Stimulated activated CD8-positive, alpha-beta memory T cell treated with anti-CD3 and anti-CD28 coated beads, Interleukin-7, amount 100 ng/mL, for 1 hour (primary cell): ENCODE measurements at places on chromosomes 1 and 21.

GRCh38 chr1:95201905-95202304 lies 32.1 kb upstream of the RWDD3 start:
- DNase-seq, result no peak

- DNase-seq, result no peak
Observed at GRCh38 chr1:19737104-19737825, 62.5 kb downstream of the TMCO4 start.

GRCh38 chr1:23529146-23530086 lies 1.6 kb downstream of the E2F2 start:
- DNase-seq, result no peak

DNA sequence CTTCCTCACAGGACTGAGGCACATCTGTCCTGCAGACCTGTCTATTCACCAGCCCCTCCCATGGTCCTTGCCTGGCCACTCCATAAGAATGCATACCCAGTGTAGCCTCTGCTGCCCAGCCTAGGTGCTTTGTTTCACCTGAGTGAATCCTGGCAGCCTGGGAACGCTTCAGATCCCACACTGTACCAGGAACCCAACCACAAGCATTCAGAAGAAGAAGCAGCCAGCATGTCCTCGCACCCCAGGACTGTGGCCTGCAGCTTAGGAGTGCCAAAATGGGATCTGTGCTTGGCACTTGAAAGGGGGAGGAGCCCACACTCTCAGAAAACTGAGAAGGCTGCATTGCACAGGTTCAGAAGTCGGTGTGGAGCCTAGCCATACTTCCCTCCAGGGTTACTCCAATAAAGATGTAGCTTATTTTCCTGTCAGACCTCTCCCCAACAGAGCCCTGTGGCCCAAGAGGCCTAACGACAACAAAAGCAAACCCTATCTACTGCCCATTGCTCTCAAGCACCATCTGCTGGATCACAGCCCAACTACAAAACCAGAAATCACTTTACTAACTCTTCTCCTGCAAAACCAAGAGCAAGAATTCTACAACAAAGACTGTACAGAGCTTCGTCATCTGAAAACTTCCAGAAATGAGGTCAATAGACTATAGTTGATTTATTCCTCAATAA lies 923.1 kb upstream of the NEGR1 start:
- no peak for DNase-seq

DNA sequence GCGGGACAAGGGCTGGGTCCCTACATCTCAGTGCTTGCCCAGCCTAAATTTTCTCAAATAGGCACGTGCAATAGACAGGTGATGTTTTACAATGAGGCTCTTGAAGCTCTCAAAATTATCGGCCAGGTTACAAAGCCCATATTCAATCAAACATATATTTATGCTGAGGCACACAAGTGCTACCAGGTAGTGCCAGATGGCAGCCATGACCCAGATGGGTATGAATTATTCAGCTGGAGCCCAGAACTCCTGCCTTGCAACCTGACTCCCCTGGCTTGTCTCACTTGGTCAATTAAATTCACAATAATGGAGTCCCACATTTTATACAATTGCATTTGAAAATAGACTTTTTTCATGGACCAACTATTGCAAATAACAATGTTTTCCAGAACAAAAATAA lies 12.3 kb upstream of the ADAM30 start:
- DNase-seq, result no peak

DNA sequence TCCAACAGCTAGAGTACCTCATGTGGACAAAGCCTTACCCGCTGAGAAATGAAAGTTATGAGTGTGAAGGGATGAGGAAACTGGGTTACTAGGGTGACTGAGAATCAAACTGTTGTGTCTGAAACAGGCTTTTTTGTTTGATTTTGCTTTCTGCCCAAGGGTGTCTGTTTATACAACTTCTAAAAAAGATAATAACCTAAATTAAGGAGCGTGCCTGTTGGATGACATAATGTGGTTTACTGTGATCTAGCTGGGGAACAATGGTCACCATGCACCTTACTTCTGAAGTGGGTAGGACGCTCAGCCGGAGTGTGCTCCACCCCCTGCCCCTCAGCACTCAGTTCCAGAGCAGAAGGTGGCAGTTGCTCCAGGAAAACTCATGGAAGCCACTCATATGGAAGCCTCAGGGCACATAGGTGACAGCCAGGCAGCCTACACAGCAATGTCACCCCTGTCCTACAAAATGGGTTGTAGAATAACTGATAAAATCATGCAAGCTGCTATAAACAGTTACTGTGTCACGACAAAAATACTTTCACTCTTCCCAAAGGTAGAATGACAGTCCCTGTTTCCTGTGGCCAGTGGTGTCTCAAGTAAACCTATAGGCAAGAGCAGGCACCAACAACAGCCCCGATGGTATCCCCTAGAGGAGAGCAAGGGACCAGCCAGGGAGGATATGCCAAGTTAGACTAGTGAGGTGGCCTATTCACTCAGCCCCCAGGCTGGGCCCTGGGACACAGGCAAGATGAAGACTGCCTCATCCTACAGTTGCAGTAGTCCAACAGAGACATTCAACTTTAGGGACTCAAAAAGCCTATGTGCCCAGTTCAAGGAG lies 29.3 kb downstream of the SIPA1L2 start:
- DNase-seq, result no peak

- no peak for DNase-seq
Observed at GRCh38 chr1:175600721-175601440, 142.5 kb downstream of the TNR start.

- no peak for DNase-seq
Observed at GRCh38 chr1:36446746-36447145, 3.5 kb downstream of the OSCP1 start.

GRCh38 chr1:162110910-162111309 lies 41.4 kb downstream of the NOS1AP start:
- DNase-seq, result no peak

- no peak for DNase-seq
Observed at GRCh38 chr1:93565496-93566206, 116.0 kb downstream of the BCAR3 start.

- DNase-seq, result no peak
Observed at GRCh38 chr1:220454155-220454777, 73.7 kb upstream of the MARK1 start.

- no peak for DNase-seq
Observed at GRCh38 chr1:113057006-113057405, 16.0 kb upstream of the LRIG2 start.

GRCh38 chr1:166029196-166029945 lies 137.4 kb downstream of the FAM78B start:
- no peak for DNase-seq

DNA sequence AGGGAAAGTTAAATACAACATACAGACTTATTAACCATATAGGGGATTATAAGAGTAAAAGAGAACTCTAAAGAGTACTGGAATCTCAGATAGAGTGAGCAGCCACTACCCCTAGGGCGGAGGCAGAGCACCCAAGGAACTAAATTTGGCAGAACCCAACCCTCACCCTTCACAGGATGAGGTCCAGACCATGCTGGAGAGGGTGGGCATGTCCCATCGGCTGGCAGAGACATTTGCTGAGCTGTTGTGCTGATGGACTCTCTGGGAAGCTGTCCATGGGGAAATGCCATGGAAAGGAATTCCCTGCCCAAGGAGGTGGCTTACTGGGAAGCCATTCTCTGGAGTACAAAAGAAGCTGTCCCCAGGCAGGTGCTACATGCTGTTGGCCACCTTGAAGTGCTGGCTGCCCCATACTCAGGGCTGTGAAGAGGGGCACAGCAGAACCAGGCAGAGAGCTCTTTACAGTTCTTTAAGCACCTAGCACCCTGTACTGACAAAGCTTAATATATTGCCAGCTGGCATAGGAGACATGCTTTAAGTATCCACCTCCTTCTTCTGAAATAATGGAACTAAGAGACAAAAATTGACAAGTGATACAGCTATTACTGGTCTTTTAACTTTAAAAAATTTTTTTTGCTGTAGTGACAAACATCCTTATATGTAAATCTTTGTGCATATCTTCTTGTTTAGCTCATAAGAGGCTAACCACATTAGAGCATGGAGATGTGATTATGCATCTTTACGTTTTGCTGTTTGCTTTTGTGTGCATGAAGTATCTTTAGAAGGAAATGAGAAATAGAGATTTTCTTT lies 29.6 kb downstream of the TSNAX start:
- no peak for DNase-seq

GRCh38 chr1:32557812-32558211 lies 18.6 kb downstream of the ZBTB8A start:
- DNase-seq, result no peak

- no peak for DNase-seq
Observed at GRCh38 chr1:113540335-113540734, 150.0 kb downstream of the MAGI3 start.

- DNase-seq, result no peak
Observed at GRCh38 chr1:43077273-43077672, 94.8 kb downstream of the EBNA1BP2 start.

GRCh38 chr1:55500601-55501000 lies 285.4 kb upstream of the USP24 start:
- DNase-seq, result no peak

- no peak for DNase-seq
Observed at GRCh38 chr1:147897029-147897752, 5.4 kb upstream of the GJA8 start.

GRCh38 chr1:17011092-17011438 lies 663 bp downstream of the ATP13A2 start:
- DNase-seq, result no peak

GRCh38 chr1:238832106-238832505 lies 554.3 kb upstream of the CHRM3 start:
- no peak for DNase-seq

- no peak for DNase-seq
Observed at GRCh38 chr1:27935721-27936120, 921 bp downstream of the SMPDL3B start.

DNA sequence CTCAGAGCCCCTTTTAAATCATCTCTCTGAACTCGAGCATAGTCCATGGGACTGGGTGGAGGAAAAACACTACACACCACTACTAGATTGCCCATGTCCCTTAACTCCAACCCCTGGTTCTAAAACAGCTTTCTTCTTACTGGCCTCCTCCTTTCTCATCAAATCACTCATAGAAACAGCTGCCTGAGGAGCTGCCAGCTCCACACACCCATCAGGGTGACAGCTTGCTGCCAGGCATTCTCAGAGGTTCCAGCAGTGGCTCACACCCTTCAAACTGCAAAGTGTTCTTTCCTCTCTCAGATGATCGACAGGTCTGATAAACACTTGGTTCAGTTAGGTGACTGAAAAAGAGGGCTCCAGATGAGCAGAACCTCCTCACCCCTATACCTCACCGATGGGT lies 543.0 kb upstream of the PLXNA2 start:
- no peak for DNase-seq

GRCh38 chr1:161000736-161001480 lies 20.0 kb downstream of the F11R start:
- no peak for DNase-seq

DNA sequence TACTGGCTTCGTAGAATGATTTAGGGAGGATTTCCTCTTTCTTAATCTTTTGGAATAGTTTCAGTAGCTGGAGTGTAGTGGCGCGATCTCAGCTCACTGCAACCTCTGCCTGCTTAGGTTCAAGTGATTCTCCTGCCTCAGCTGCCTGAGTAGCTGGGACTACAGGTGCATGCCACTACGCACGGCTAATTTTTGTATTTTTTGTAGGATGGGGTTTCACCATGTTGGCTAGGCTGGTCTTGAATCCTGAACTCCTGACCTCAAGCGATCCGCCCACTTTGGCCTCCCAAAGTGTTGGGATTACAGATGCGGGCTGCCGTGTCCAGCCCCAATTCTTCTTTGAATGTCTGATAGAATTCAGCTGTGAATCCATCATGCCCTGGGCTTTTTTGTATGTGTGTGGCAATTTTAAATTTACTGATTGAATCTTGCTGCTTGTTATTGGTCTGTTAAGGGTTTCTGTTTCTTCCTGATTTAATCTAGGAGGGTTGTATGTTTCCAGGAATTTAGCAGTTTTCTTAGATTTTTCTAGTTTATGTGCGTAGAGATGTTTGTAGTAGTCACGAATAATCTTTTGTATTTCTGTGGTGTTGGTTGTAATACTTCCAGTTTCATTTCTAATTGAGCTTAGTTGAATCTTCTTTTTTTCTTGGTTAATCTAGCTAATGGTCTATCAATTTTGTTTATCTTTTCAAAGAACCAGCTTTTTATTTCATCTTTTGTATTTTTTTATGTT lies 15.3 kb downstream of the MAN1C1 start:
- DNase-seq, result no peak

DNA sequence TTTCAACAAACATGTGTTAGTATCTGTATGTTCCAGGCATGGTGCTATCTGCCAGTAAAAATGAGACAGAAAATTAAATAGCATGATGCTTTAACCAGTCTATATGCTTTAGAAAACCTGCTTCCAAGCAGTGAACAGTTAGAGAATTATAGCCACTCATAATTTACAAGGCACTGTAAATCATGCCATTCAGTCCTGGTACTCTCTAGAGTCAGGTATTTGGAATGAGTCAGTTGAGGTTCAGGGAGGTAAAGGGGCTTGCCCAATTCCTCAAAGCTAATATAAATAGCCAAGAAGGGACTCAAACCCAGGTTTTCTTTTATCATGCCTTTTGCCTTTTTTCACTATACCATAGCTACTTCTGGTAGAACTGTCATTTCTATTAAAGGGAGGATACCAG lies 184.4 kb downstream of the NFIA start:
- DNase-seq, result no peak

- no peak for DNase-seq
Observed at GRCh38 chr1:159799446-159799985, 2.6 kb upstream of the FCRL6 start.

DNA sequence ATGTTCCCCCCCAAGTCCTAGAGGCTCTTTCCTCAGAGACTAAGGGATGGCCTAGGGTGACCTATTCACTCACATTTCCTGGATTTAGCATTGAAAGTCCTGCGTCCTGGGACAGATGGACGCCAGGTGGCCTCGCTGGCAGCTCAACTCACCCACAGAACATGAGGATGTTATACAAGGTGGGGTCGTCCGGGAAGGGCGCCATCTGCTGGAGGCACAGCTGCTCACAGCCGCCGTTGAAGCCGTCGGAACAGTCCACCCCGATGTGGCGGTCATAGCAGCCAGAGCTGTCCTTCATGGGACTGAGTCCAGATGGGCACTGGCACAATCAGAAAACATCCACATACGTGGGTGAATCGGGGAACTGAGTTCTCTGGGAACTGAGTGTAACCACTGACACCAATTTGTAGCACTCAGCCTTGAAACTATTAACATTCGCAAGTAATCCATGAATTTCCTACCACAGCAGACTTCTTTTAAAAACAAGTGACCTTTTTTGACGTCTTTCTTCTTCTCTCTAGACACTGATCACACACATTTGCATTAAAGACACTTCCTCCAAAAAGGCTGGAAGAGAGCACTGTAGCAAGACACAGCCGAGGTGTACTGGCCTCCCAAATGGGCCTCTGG lies 215.4 kb downstream of the ASTN1 start:
- no peak for DNase-seq
